Stimulated activated CD8-positive, alpha-beta memory T cell treated with anti-CD3 and anti-CD28 coated beads, Interleukin-4, amount 100 ng/mL, for 4 hours (primary cell): ENCODE measurements at places on chromosomes 12 and 14.

GRCh38 chr12:1273051-1273450 is 282.0 kb downstream of the ERC1 start:
- DNase-seq = no peak

DNA sequence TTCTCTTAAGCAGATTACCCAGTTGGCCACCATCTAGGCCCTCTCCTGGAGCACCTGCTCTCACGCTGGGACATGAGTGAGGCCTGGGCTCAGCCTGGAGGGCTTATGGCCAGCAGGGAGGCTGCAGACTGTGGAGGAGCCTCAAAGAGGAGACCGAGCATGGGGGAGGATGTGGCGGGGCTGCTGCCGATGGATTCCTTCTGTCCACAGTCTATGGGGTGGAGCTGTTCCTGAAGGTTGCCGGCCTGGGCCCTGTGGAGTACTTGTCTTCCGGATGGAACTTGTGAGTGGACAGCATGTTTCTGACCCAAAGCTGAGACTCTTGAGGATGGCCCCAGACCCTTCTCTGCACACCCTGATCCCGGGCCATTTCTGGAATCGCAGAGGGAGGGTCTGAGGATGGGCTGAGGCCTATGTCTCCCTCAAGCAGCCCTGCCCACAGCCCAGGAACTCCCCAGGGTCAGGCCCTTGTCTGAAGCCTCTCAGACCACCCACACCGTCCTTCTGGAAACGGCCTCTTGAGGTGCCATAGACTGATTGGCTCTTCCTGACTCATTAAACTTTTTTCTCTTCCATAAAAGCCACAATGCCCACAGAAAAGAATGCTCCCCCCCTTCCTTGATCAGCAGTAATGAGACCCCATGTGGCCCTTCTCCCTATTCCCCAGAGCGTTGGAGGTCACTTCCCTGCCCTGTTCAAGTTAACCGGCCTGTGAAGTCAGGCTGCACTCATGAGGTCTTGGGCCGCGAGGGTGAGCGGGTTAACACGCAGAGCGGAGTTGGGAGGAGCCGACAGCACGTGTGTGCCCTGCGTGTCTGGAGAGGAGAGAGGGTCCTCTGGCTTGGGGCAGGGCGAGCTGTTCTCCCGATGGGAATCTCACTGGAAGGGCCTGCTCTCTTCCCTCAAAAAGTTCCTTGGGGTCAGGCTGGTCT is 49.0 kb downstream of the SLC8B1 start:
- no peak for DNase-seq

- DNase-seq = no peak
Measured at GRCh38 chr14:95536671-95537070, 1.8 kb downstream of the GLRX5 start.

DNA sequence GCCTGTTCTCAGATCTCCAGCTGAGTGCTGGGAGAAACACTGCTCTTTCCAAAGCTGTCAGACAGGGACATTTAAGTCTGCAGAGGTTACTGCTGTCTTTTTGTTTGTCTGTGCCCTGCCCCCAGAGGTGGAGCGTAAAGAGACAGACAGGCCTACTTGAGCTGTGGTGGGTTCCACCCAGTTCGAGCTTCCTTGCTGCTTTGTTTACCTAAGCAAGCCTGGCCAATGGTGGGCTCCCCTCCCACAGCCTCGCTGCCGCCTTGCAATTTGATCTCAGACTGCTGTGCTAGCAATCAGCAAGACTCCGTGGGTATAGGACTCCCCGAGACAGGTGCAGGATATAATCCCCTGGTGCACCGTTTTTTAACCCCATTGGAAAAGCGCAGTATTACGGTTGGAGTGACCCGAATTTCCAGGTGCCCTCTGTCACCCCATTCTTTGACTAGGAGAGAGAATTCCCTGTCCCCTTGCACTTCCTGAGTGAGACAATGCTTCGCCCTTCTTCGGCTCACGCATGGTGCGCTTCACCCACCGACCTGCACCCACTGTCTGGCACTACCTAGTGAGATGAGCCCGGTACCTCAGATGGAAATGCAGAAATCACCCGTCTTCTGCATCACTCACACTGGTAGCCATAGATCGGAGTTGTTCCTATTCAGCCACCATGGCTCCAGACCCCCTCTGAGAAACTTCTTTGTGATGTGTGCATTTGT is 650.3 kb upstream of the ALG10B start:
- DNase-seq = no peak

GRCh38 chr12:106508966-106509365 is 73.8 kb upstream of the RFX4 start:
- DNase-seq = no peak

DNA sequence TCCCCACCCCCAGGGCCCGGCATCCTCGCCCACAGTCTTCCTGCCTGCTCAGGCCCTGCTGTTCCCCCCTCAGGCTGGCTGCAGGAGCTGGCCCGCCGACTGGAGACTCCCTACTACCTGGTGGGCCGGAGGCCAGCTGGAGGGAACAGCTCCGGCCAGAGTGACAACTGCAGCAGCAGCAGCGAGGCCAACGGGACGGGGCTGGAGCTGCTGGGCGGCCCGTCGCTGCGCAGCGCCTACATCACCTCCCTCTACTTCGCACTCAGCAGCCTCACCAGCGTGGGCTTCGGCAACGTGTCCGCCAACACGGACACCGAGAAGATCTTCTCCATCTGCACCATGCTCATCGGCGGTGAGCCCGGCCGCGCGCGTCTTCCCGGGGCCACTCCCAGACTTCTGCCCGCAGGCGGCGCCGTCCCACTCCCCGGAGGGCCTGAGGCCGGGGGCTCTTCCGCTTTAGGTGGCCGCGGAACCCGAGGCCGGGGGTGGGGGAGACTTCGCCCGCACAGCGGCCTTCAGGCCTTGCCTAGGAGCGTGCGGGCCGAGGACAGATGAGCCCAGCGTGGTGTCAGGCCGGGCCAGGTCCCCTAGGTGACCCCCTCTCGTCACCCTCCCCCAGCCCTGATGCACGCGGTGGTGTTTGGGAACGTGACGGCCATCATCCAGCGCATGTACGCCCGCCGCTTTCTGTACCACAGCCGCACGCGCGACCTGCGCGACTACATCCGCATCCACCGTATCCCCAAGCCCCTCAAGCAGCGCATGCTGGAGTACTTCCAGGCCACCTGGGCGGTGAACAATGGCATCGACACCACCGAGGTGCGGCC is 10.2 kb downstream of the KCNH3 start:
- DNase-seq = no peak

- DNase-seq = no peak
Measured at GRCh38 chr12:77046468-77046867, 18.9 kb downstream of the E2F7 start.

DNA sequence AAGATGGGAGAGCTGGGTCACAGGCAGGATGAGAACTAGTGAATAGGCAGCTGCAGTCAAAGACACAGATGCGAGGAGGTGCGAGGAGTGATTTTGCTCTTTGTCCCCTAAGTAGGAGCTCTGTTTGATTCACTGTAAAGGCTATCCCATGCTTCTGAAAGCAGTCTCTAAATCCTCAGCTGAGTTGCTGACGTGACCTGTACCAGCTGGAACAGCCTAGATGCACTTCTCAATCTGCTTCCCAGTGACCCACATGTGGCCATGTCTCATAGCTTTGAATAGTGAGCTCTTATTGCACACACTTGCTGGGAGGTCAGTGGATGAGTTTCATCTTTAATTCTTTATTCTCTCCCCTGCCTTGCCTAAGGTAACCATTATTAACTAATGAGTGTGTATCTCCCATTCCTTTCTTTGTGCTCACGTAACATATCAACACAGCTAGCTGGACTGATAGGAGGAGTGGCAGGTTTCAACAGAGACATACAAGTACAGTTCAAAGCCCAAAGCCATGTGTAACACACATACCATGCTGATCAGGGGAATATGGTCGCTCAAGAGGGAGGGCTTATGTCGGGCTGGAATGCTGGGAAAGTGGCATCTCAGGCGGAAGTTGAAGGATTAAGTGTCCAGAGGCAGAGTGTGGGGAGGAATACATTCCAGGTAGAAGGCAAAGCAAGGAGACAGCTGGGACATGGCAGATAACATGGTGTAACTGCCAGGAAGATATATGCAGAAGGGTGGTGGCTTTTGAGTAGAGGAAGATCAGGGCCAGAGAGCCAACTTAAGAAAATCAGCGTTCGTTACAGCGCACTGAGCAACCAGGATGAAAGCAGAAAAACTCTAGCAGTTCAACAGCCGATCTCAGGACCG is 15.4 kb upstream of the YY1 start:
- no peak for DNase-seq

DNA sequence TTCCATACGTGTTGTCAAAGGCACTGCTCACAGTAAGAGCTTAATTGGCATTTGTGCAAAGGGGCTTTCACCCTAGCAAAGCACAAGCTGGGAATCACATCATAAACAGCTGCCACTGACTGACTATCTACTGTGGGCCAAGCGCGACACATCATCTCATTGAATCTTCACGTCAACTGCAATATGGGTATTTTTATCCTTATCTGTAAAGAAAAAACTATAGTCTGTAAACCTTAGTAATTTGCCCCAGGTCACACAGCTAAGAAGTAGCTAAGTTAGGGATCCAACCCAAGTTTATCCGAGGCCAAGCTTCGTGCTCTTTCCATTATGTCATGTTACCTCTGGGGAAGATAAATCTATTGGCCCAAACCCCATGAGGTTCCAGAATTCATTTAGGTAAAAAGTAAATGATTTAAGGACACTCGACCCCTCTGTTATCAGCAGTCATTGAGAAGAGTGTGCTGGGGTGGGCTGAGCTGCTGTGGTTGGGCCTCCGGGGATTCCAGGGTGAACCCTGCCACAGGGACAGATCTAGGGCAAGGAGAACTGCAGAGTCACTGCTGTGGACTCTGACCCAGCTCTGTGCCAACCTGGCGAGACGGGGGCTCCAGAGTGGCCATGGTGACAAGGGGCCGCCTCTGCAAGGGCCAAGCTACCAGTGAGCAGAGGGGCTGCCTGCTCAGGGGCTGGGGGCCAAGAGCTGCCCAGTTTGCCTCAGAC is 27.6 kb downstream of the NCKAP5L start:
- DNase-seq = no peak

DNA sequence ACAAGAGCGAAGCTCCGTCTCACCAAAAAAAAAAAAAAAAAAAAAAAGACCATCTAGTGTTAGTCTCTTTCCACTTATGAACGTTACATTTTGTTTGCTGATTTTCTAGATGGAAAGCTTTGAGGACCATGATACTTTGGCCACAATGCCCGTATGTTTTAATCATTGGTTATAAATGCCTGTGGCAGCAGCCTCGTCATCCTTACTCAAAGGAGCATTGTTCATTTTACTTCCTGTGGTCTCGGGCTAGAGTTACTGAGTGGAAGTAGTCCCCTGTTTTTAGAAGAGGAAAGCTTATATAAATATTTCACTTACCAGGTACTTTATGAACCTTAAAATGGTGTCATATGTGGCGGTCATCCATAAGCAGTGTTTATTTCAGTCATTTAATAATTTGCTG is 359.9 kb downstream of the AEBP2 start:
- no peak for DNase-seq

GRCh38 chr12:17342381-17342961 is 736.5 kb upstream of the LMO3 start:
- no peak for DNase-seq

- no peak for DNase-seq
Measured at GRCh38 chr14:96176275-96176674, 28.4 kb upstream of the BDKRB2 start.

DNA sequence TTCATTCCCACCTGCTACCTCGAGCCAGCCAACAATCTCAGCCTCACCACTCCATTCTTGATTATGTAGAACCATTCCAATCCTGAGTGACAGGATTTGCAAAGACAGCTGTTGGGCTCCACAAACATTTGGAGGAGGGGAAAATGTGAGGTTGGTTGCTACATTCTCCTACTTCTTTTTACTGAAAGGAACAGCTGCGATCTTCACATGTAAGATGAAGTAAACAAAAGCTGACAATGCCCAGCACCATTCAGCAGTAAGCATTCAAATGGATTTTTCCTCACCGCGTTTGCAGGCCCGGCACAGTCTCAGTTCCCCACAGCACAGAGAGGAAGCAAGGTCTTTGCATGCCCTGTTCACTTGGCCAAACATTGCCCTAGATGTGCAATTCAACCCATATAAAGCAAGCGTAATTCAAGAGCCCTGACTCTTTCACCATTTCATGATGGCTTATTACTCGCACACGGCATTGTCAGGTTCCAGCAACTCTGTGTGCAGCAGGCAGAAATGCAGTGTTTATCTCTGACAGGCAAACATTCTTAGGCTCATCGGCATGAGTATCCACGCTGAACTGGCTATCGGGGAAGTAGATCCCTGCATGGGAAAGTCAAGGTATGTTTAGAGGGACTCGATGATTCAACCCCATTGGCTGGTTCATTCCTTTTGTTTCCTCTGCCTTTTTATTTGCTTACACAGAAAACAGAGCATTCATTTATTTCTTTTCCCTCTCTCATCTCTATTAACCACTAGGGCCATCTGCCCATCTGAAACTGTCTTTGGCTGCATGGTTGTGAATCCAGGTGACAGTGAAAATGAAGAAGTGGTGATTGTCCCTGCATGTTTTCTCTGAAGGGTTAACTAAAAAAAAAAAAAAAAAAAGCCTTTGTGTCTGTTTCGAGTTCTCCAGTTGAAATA is 236.1 kb upstream of the PLEKHG7 start:
- no peak for DNase-seq

- no peak for DNase-seq
Measured at GRCh38 chr12:14057895-14058294, 76.5 kb upstream of the GRIN2B start.

- DNase-seq = no peak
Measured at GRCh38 chr14:30527196-30527595, 31.8 kb upstream of the G2E3 start.

GRCh38 chr14:84036840-84037239 is 1493.1 kb upstream of the FLRT2 start:
- DNase-seq = no peak

DNA sequence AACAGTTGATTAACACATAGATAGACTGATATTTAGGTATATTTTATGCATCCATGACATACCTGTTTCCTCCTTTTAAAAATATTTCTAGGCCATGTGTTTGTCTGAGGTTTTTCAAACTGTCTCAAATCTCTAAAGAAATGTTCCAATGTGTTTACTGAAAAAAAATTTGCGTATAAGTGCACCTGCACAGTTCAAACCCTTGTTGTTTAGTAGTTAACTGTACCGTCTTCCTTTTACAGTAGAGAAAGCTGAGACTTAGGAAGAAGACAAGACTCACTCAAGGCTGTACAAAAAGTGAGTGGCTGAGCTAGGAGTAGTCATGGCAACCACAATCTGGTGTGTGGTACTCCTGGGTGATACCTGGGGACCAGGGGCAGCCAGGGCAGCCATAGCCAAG is 934.6 kb downstream of the VRK1 start:
- no peak for DNase-seq

DNA sequence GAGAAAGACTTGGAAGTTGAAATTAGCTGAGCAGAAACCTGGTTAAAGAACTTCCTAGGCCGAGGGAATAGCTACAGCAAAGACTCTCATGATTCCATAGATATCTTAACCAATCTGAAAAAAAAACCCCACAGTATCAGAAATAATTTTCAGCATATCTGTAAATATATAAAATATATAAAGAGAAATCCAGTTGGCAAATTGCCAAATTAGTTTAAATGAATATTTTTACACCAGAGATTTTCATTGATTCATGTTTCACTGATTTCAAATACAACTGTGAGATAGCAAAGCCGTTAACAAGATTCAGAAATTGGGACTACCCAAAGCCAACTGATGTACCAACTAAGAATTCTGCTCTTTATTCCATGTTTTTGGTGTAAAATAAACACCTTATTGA is 6.8 kb upstream of the PTPRR start:
- no peak for DNase-seq
